NCI-H1092 treated with DMSO at 0.1 percent for 48 hours (cell line): ENCODE measurements at places on chromosomes 11 and 22.

GRCh38 chr22:45163451-45164269 is at the start of gene NUP50:
Gene NUP50 (plus strand): TSS chr22:45163925. CDS start chr22:45168178, 4,253 bp downstream.
- DNase-seq, result peak; percentile 67

GRCh38 chr11:120566176-120566575 is 54.6 kb downstream of the GRIK4 start:
- no peak for DNase-seq

GRCh38 chr22:22150457-22150856 is 94.1 kb upstream of the VPREB1 start:
- DNase-seq, result no peak

- DNase-seq, result no peak
Measured at GRCh38 chr11:90737444-90738050, 514.7 kb upstream of the CHORDC1 start.
